ENCODE measurements at places on chromosomes 16 and 17.

DNA sequence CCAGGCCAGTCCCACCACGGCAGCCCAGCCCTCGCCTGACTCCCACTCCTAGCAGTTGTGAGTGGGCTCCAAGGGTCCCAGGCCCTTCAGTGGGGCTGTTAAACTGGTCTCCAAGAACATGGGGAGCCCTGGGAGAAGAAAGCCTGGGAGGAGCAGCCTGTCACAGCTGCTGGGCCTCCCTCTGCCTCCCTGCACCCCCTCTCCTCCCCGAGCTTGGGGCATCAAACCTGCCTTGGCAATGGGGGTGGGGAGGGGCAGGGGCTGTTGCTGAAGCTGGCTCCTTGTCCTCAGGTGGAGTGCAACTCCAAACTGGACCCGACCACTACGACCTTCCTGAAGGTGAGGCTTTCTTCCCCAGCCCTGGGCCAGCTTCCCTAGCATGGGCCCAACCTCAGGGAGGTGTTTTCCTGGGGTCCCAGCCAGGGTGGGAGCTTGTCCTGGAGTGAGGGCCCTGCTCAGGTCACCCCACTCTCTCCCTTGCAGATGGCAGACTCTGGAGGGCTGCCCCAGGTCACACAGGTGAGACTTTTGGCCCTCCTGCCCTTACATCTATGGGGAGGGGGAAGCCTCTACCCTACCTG lies 6.6 kb upstream of the SETD6 start:
- DNase-seq, result no peak

DNA sequence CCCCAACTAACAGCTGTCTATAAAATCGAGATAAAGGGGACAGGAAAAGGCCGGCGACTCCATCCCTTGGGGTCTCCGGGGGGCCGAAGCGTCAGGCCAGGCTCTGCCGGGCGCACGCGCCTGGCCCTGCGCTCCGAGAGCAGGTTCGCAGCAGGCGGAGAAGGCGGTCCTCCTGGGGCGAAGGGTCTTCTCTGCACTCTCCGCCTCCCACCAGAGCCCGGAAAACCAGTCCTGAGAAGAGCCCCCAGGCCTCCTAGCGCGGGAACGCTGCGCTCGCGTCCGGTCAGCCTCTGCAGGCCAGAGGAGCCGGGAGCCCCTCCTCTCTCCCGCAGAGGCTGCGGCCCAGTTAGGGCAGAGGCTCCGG lies 5.1 kb downstream of the FOXF1 start:
- DNase-seq, result no peak

DNA sequence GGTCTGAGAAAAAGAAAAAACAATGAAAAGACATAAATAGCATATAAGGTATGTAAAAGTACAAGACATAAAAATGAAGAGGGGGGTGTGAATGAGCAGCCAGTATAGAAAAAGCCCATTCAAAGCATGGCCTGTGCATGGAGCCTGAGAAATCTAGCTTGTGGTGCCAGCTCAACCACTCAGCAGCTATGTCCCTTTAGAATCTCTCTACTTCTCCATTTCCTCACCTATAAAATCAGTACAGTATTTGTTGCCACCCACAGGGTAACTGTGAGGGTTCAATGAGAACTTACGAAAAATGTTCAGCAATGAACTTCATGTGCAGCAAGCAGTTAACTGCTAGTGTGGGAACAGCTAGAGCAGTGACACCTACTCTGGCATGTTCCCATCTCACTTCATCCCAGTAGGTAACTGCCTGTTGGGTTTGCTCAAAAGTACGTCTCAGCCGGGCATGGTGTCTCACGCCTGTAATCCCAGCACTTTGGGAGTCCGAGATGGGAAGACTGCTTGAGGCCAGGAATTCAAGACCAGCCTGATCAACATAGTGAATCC lies 15.3 kb downstream of the CYTH1 start:
- no peak for DNase-seq

GRCh38 chr17:7631398-7632380 lies 1.8 kb downstream of the SHBG start:
- no peak for DNase-seq

- no peak for DNase-seq
These were observed 14.2 kb downstream of the ERI2 start for GRCh38 chr16:20791923-20792612.

DNA sequence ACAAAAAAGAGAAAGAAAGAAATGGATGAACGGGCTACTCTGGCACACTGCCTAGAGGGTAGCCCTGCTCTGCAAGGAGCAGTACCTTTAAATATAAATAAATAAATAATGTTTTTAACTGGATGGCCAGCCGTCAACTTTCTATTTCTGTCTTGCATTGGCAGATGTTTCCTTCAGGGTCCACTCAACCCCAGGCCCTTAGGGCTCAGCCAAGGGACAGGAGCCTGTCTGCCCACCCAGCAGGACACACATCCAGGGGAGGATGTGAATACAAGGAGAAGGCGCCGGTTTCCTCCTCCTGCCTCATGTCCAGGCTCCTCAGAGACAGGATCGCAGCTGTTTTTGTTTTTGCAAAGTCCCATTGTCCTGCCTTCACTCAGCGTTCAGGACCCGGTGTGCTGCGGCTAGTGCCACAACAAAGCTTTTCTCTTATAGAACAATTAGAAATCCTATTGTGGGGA lies 22.6 kb downstream of the TTYH2 start:
- DNase-seq, result no peak

- DNase-seq, result no peak
These were observed 11.6 kb upstream of the GP1BA start for GRCh38 chr17:4920351-4921048.

- DNase-seq, result no peak
These were observed 444.1 kb upstream of the RBFOX1 start for GRCh38 chr16:6888531-6888930.

DNA sequence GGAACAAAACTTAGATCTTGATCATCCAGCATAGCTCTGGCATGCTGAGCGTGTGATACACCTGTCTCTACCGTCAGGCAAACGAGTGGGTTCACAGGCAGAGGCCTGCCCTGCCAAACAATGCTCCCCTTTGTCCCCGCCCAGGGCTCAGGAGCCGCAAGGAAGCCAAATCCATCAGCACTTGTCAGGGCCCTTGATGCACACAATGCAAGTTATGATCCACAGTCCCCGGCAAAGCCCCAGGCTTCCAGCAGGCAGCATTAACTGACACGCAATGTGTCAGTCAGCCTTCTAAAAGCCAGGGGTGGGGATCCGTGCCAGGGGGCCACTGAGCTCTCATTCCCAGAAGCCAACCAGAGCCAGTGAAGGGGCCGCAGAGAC lies 460.9 kb downstream of the SLC39A11 start:
- no peak for DNase-seq

GRCh38 chr16:89118361-89119165 lies 24.9 kb downstream of the ACSF3 start:
- no peak for DNase-seq

DNA sequence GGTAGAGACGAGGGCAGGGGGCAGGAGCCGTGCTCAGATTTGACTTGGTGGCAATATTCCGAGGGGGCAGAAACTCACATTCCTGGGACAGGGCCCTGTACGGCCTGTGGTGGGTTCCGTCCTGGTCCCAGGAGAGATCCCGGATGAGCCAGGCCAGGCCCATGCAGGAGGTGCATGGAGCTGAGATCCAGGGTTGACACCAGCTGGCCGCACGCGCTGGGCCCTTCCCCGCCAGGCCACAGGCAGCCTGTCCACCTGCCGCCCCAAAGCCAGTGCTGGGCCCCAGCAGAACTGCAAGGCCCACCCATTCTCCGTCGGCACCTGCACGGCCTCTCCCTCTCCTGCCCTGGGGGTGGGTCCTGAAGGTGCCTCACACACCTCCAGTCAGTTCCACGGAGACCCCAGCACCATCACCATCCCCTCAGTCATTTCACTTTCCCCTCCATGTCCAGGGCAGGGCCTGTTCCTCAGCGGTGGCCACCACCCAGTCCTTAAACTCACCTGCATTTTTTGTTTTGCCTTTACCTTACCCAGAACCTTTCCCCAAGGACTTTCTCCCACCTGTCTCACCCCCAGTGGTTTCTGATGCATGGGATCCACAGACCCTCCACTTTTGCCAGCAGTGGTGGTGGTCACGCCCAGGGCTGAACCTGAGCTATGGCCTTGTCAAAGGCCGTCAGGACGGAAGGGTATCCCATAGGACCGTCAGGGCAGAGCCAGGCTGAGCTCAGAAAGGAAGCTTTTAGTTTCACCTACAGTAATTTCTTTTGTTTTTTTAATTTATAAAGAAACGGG lies 25.1 kb upstream of the CDH15 start:
- no peak for DNase-seq

GRCh38 chr17:72295916-72296315 lies 175.1 kb downstream of the SOX9 start:
- DNase-seq, result no peak

DNA sequence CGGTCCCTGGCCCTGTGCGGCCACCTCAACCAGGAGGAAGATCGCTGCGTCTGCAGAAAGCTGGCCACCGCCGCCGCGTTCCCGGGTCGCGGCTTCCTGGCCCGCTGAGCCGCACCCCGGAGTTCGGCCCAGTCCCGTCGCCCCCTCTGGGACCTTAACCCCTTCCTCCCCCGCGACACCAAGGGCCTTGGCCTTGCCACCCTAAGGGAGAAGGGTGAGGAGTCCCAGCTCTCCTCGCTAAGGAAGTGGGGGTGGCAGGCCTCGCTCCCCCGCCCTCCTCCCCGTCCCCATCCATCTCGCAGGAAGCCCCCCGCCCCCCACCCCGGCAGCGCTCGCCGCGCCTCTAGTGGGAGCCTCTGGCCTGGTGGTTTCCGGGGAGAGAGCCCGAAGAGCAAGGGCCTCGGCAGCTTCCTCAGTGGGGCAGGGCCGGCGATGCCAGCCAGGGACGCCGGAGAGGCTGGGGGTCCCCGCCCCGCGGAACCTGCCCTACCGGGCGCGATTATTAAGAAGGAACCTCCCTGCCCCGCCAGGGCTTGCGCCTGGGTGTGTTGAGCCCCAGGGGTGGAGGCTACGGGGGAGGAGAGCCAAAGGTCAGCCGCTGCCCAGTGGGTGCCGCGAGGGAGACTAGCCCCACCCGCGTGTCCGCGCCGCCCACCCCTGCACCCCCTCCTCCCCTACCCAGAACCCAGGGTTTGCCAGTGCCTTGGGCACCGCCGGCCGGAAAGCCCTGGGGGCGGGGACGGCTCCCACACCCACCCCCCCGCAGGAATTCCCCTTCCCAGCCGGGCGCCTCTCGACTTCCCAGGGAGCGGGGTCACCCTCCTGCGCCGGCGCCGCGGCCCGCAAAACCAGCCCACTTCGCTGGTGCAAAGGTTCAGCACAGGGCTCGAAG lies 6.8 kb downstream of the CBX4 start:
- DNase-seq, result no peak

DNA sequence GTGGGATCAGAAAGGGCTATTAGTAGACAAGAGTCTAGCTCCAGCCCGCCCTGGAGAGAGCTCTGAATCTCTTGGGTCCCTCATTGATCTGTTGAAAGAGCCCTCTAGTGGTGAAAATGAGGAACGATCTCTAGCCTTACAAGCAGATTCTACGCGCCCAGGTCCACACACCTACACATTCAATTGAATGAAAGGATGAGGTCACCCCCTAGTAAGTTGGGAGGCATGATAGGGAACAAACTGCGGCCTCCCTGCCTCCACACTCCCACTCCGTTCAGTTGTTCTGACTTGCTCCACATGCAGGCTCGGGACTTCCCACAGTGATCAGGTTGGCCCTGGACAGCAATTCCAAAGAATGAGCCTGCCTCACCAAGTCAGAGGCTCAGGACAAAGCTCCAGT lies 2.9 kb upstream of the CACNG3 start:
- no peak for DNase-seq

DNA sequence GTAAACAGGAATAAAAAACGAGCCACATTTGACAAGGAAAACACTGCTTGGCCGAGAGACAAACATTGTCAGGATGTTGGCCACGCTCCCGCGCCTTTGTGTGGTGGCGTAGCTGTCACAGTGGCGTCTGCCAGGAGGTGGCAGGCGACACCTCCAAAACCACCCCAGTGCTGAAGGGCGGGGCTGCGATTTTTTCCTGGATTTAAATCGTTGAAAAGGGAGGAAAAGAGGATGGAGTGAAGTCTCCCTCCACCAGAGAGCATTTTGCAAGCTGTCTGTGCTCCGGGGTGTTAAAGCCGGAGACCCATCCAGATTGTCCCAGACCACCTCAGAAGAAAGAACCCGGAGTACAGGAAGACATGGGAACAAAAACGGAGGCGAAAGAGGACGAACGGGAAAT lies 12.7 kb downstream of the MRM3 start:
- no peak for DNase-seq

- DNase-seq, result no peak
These were observed 112.9 kb downstream of the SEC14L1 start for GRCh38 chr17:77253611-77254051.

DNA sequence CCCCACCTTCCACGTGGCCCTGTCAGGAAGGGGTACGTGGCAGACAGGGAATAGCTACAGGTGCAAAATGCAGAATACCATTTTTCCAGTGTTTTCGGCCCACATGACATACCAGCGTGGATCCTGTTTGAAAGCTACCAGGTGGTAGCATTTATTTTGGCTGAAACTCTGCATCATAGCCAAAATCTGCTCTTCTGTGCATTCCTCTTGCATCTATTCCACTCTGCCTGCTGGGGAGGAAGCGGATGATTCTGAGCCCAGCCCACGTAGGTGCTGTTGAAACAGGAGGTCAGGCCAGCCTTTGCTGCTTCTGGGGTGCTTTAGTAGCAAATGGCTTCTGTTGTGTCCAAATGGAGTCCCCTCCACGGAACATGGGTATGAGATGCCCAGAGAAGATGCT lies 670.9 kb upstream of the EEF2KMT start:
- no peak for DNase-seq

DNA sequence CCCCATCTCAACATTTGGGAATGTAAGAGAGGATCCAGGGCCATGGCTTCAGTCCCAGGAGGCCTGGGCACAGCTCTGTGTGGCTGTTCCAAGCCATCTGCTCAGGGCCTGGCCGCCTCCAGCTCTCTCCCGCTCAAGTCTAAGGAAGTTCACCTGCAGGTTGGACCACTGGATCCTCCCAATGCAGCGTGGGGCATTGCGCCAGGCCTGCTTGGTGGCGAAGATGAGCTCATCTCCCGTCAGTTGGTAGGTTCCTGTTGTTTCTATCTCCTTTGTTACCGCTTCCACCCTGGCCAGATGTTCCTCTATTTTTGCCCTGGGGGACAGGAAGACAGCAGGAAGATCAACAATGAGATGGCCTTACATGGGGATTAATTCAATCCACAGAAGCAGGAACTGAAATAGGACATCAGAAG lies 17.5 kb downstream of the NOS2 start:
- DNase-seq, result no peak

GRCh38 chr16:71788578-71788977 lies 20.1 kb downstream of the AP1G1 start:
- no peak for DNase-seq

- DNase-seq, result no peak
These were observed 28.7 kb downstream of the MPRIP start for GRCh38 chr17:17070931-17071330.

Data from AG04449 (cell line).